ENCODE measurements at places on chromosomes 13 and 19.

DNA sequence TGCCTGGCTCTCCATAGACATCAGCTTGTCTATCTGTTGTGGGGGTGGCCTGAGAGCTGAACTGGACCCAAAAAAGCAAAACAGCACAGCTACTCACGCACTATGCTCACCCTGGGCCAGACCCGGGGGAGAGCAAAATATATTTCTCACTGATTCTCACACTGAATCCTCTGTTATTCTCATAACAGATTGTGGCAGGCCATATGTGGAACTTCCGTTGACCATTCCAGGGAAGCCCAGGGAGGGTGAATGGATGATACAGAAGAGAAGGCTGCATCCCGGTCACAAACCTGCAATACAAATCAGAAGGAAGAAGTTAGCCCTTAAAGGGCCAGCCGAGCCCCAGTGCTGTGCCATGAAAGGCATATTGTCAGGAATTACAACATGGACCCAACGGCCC is 362.5 kb downstream of the ZNF536 start:
- no peak for DNase-seq

DNA sequence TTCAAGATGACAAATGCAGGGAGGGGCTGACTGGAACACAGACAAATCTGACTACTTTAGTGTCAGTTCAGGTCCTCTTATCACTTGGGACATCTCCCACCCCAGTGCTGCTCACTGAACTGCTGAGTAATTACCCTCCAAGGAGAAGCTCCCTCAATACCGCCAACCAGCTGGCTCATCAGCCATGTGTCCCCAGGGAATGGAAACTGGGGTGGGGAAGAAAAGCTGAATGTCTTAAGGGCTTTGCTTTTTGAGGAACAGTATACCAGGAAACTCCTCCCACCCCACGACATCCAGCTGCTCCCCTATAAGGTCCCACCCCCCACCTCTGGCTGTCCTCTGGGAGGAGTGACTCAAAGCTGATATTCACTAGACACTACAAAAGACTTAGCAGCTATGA is 2.0 kb downstream of the ZNF823 start:
- peak; percentile 38 for DNase-seq

GRCh38 chr19:48403606-48404005 is 10.1 kb downstream of the GRIN2D start:
- peak; percentile 62 for DNase-seq

GRCh38 chr13:60572855-60573254 is 175.8 kb downstream of the TDRD3 start:
- no peak for DNase-seq

GRCh38 chr19:39996811-39997637 is at the start of gene ZNF546:
TSS of gene ZNF546 (plus strand) at chr19:39997060. CDS start at chr19:39998327, 1,267 bp downstream.
- peak; percentile 87 for DNase-seq

GRCh38 chr19:1233115-1233667 is 4.6 kb downstream of the CBARP start:
- no peak for DNase-seq

- DNase-seq: peak; percentile 70
These were observed 4.8 kb downstream of the B3GLCT start for GRCh38 chr13:31204592-31204991.

DNA sequence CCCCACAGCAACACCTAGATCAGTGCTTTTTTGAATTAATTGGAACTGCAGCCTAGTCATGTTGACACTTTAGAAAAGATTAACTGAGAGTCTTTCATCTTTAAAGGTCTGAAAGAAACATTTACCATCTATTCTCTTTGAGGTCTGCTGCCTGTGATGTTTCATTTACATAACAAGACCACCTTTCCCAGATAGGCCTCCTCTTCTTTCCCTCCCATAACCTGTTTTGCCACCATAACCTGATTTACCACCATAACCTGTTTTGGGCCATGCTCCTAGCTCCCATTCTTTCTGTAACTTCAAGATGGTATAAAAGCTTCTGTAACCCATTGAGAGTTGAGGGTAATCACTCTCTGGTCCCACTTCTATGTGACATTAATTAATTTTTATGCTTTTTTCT is 320.8 kb downstream of the PCDH20 start:
- DNase-seq: no peak

DNA sequence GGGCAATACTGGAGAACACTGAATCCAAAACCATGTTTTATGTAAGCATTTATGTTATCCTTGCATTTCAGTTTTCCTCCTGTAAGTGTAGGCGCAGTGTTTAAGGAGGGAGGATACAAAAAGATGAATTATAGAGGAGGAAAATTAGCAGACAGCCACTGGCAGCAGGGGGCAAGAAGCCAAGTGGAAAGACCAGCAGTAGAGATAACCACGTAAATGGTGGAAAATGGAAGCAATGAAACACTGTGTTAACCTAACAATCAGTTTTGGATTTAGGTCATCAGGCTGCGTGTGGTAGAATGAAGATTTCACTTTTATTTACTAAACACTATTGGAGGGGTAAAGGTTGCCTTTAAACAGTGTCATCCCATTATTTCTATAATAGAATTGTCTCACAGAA is 447.3 kb downstream of the GPC6 start:
- DNase-seq: no peak

GRCh38 chr19:1468821-1469254 is 10.2 kb downstream of the C19orf25 start:
- DNase-seq: no peak

DNA sequence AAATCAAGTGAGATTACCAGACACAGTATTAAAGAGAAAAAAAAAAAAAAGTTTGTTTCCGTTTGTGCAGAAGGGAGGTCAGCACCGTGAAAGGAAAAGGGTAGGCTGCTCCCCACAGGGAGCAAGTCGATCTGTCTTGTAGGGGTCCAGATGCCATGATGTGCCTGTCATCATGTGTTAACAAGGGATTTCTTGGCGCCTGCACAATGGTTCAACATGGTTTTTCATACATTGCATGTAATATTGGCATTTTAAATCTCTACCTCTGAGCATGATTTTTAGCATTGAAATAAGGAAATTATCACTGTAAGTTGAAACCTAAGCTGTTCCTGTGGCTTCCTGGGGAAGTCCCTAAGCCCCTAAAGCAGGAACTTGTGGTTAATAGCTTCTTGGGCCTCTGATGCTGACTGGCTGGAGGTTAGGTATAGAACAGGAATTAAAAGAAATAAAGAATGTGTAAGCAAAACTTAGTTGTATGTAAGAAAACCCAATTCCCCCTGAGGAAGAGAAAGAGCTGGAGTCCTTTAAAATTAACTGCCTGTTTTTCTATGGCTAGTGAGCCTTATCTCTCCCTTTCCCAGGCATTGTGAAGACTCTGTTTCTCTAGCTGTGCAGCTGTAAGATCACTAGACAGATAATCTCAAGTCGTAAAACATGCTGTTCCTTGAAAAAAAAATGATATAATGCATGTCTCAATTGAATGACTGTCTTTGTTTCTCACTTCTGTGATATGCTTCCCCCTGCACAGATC is 7.4 kb upstream of the FCGBP start:
- peak; percentile 40 for DNase-seq

- no peak for DNase-seq
These were observed 750 bp downstream of the RAB20 start for GRCh38 chr13:110560601-110561343.

- DNase-seq: no peak
These were observed 9.3 kb downstream of the MED16 start for GRCh38 chr19:883661-884211.

DNA sequence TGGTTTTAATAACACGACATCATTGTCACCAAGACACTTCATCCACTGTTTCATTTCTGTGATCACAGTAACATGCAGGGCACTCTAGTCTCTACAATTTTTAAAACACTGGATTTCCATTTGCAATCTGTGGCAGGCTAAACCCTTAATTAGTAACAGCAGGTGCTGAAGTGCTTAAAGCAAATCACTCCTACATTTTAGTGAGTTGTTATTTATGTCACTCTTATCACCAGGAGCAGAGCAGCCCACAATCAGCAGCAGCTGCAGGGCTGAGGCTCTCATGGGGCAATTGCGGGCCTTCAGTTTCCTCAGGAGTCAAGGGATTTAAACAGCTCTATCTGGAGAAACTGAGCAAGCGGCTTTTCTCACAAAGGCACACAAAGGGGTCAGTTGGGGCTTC is 1.6 kb downstream of the SOHLH2 start:
- DNase-seq: no peak

DNA sequence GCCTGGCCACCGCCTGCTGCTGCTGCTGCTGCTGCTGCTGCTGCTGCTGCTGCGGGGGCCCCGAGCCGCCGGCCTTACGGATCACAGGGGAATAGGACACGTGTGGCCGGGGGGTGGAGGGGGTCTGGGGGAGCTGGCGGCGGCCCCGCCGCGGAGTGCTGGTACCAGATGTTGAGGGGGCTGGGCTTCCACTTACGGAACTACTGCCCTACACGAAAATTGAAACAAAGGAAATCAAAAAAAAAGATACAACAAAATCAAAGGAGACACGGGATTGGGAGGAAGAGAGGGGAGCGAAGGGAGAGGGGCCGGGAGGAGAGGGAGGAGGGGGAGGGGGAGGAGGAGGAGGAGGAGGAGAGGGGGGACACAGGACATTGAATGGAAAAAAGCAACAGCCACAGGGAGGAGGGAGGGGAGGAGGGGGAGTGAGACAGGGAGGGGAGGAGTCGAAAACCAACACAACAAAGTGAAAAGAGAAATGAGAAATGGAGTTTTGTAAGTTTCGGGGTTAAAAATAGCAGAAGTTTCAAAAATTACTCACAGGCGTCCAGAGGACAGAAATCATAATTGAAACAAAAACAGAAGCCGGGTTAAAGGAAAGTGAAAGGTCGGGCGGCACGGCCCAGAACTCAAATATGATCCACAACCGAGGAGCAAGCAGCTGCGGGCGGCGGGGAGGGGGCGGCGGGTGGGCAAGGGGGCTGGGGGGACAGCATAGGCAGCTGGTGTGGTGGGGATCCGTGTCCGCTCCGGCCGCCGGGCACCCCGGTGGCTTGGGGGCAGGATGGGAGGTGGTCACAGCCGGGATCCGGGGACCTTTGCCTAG is 57.8 kb downstream of the IER2 start:
- DNase-seq: peak; percentile 83

DNA sequence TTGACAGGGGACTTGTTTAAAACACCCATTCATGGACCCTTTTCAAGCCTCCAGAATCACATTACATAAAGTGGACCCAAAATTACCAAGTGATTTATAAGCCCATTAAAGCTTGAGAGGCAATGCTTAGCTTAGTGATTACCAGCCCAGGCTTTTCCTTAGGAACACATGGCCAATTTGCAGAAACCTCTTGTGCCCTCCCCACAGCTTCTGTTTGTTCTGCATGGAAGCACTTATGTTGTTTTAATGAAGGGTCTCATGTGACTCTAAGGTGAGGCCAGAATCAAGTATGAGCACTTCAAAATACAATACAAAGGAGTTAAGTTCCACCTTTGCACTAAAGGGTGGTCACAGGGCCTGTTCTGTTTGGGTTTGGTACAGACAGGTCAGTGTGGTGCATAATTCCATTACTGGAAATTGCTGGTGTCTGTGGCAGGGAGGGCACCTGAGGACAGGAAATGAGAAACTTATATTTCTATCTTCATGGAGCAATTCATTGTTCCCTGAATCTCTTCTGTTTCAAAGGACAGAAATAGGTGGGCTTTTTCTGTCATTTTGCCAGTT is 15.3 kb downstream of the ZNF486 start:
- no peak for DNase-seq

DNA sequence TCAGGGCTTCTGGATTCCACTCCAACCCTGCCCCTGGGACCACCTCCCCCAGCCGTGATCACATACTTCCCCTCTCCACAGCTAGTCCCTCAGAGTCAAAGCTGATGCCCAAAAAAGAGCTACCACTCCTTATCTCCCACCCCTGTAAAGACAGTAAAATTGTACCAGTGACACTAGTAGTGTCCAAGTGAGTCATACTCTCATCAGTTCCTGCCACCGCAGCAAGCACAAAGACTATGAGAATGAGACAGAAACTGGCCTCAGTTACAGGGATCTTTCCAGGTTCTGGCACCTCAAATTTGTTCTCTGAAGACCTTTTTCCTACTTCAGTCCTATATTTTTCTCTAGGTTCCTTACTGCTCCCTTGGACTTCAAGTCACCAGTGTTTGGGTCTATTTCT is 144.2 kb downstream of the SPRY2 start:
- no peak for DNase-seq

DNA sequence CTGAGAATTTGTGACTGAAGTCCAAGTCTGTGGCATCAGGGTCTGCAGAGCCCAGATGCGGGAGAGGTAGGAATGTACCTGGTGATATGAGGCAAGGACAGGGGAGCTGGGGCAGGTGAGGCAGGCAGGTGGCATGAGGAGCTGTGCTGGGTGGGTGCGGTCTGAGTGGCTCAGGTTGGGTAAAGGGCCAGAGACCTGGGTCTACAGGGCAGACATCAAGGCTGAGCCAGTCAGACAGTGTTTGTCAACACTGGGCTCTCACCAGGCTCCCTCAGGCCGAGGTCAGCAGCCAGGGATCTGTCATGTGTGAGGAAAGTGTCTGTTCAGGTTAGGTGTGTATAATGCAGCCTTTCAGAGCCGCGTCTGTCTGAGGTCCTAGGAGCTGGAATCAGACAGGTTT is 18.6 kb downstream of the GPI start:
- DNase-seq: no peak

DNA sequence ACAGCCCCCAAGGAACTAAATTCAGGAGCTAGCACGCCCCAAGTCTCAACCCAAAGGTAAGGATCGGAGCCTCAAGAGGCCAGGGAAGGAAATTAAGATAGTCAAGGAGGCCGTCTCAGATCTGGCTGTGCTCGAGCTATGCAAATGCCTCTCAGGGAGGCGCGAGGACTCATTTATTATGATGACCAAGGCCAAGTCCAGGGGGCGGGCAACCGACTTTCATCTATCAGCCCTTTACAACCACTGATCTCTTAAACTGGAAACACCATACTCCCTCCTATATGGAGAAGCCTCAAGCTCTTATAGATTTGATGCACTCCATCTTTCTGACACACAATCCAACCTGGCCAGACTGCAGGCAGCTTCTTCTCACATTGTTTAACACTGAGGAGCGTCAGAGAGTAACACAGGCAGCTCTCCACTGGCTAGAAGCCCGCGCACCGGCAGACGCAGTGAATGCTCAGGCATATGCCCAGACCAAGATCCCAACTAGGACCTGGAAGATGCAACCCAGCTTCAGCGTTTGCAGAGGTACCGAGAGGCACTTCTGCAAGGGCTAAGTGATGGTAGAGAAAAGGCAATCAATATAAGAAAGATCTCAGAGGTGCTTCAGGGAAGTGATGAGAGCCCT is 9.6 kb upstream of the SLC15A1 start:
- DNase-seq: no peak

DNA sequence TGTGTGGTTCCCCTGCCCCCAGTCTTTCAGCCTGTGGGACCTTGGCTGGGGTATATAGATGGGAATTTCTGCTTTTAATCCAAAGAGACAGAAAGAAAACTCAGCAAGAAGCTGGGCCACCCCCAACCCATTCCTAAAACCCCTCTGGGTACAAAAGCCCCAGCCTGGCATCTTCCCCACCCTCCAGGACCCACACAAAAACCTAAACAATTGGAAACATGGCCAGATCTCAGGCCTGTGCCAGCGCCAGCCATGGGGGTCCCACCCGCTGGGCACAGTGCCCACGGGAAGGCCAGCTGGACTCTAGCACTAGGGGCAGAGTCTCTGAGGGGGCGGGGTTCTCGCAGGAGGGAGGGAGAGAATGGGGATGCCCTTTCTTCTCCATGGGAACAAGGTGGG is 8.6 kb downstream of the LYL1 start:
- no peak for DNase-seq

GRCh38 chr13:99662678-99663077 is 161.4 kb downstream of the TM9SF2 start:
- no peak for DNase-seq

GRCh38 chr13:33312150-33312860 is 26.8 kb upstream of the STARD13 start:
- DNase-seq: peak; percentile 42

Data from fibroblast of upper back skin (primary cell).